ENCODE measurements at places on chromosomes 2 and 18.

GRCh38 chr18:61574665-61575064 lies 241.4 kb downstream of the CDH20 start:
- no peak for DNase-seq

- DNase-seq = no peak
Observed at GRCh38 chr2:240585681-240586197, 795 bp upstream of the CAPN10 start.

GRCh38 chr2:10402653-10403215 lies 45.4 kb downstream of the ODC1 start:
- DNase-seq = no peak

- no peak for DNase-seq
Observed at GRCh38 chr18:827093-827677, 15.1 kb upstream of the YES1 start.

DNA sequence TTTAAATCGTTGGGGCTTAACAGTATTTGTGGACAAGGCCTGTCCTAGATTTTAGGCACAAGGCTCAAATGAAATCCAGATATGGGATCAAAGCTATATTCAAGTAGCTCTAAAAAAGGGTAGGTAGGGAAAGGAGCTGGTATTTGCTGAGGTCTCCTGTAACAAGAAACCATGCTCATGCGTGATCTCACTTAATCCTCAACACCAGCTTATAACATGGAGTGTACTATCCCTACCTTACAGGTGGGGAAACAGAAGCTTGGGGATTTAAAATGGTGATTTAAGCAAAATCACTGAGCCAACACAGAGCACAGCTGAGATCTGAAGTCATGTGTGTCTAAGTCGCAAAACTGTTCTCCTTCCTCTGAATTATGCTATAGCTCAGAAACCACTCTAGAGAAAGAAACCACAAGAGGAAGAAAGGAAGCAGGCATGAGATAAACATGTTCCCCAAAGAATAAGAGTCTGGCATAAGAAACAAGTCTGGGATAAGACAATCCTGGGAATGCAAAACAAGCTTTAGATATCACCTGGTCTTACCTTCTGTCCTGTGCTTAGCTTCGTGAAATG lies 43.1 kb downstream of the CYRIA start:
- DNase-seq = no peak

GRCh38 chr18:78523850-78524249 lies 455.8 kb upstream of the SALL3 start:
- no peak for DNase-seq

DNA sequence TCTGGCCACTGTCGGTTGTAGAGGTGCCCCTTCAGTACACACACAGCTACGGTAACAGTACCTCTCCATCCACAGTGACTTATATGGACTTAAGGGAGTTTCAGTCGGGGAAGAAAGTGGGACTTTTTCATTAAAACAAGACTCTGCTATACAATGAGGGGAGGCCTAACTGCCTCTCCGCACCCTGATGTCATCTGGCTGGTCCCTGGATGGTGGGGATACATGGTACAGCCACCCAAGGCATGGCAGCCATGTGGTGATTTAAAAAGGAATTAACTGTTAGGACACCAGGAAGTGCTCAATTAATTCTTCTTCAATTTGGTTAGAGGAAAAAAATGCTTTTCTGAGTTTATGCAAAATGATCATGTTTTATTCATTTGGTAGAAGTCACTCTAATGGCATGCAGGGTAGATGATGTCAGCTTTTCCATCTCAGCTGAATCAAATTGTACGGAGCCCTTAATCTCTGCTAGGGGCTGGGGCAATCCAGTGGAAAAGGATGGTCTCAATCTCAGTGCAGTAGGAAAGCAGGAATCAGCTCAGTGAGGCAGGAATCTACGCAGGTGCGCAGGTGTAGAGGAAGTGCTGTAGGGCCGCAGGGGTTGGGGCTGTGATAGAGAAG lies 243.9 kb downstream of the PRKCE start:
- no peak for DNase-seq

Measured in NCI-H2081 (cell line).